ENCODE measurements at places on chromosomes 2 and 18. TPM values are rescaled to one million over a fixed set of nuclear protein-coding genes. Genes with fewer than 3 reads are reported as not detected.

DNA sequence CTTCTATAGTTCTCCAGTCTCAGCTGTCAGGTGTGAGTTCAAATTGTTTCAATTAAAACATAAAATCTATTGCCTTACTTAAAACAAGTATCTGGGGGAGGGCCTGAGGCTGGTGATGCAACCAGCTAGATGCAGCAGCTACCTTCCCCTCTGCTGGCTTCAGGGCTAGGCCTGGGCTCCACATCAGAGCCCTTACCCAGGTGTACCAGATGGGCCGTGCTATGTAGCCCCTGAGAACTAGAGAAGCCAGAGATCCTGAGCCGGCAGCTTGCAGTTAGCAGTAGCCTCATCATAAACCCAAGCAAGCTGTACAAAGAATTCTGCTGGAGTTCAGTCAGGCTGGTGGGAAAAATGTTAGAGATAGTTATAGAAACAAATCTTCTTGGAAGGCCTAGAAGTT is 97.7 kb upstream of the ACAA2 start:
- no peak for DNase-seq

DNA sequence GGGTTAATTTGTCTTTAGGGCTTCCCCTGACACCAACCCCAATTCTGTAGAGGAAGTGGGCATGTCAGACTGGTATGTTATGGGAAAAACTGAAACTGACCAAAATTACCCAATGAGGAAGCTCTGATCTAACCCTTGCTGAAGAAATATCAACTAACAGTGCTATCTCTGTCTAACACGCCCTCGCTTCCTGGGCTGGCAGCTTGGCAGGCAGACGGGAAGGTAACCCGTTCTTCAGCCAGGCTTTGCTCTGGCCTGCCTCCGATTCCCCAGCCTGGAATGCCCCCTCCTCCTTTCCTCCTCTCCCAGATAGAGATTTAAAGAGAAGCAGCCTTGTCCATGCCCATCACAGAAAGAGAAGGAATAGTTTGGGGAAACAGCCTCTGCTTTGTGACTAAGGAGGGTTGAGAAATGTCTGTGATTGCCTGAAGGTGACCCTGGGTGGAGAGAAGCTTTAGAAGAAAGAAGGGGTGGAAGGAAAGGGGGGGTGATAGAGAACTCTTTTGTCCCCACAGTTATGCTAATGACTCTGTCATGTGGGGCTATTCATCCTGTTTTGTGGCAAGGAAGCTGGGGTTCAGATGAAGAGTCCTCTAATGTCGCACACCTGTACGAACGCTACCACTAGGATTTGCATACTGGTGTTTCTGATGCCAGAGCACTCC is 15.4 kb downstream of the HK2 start:
- DNase-seq, result no peak

DNA sequence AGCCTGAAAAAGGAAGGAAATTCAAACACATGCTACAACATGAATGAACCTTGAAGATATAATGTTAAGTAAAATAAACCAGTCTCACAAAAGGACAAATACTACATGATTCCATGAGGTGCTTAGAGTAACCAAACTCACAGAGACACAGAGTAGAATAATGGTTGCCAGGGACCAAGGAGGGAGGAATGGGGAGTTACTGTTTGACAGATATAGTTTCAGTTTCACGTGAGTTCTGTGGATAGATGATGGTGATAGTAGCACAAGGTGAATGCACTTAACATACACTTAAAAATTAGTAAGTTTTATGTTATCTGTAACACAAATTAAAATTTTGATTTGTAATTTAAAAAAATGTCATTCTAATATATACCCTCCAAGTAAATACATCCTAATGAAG is 106.9 kb upstream of the ACVR1C start:
- no peak for DNase-seq

DNA sequence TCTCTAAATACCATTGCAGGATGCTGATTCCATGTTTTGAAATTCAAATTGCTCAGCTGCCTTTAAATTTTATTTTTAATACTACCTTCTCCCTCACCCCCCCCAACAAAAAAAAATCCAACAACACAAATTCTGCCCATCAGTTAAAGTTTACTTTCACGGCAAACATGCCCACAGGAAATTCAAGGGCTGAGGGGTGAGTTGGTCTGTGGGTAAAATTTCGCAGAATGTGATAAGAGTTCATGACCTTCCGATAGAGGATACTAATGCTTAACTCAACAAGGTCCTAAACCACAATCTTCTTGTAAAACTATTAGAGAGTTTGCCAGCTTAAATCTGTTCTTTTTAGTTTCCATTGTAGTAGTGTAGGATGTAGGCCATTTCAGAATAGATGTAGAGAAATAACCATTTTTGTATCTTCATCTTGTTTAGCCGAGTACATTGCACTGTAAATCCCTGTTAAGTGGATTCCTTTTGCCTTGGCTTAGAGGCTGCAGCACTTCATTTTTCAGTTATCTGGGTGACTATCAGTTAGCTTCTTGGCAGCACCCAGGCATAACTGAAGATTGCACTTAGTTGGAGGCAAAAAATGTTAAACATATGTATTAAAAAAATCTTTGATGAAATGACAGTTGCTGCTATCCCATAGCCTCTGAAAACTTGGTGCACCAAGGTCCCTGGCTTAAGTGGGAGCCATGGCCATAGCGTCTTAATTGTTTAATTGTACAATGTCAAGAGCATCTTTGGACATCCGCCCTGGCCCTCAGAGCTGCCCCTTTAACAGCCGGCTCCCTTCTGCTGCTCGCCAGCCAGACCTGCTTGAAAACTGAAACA is 232.3 kb downstream of the HAUS1 start:
- DNase-seq, result no peak

DNA sequence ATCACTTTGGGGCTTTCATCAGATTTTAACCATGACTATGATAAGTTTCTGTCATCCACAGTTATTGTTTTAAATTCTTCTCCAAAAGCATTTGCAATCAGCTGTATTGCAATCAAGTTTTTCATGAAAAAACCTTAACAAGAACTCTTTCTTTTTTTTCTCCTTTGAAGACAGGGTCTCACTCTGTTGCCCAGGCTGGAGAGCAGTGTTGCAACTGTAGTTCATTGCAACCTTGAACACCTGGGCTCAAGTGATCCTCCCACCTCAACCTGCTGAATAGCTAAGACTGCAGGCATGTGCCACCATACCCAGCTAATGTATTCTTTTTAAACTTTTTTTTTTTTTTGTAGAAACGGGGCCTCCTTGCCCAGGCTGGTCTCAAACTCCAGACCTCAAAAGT is 45.5 kb upstream of the C2orf66 start:
- DNase-seq, result no peak

CCDC141 gene
- total RNA-seq, result 0.51 TPM

DNA sequence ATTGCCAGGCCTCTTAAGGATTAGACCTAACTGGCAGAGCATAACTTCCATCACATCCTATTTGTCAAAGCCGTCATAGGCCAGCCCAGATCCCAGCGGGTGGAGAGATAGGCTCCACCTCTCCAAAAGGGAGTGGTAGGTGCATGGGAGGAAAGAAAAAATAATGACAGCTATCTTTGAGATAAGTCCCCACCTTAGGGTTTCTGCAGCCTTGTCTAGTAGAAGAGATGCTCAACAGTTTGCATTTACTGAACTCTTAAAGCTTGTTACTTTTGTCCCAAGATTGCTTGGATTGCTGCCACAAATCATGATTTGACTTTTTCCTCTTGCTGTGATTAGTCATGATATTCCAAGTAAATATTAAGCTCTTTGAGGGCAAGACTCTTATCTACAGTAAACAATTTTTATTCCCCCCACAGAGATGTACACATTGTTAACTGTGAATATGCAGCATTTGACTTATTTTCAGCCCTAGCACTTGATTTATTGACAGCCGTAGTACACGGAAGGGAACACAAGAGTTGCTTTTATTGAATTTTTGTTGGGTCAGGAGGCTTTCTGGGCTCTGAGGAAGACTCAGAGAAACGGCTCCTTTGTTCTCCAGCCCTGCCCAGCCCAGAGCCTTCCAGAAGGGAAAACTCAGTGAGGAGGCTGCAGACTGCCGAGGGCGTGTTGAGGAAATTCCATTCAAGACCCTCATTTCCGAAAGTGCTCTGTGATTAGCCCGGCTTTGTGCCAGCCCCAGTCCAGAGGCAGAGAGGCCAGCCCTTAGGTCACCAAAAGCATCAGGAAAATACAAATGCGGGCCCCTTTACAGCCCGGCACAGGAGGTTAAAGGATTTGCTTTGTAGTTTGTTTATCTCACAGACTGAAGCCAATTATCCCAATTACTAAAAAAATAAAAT is 75.5 kb upstream of the ZNF532 start:
- DNase-seq, result no peak

SCYGR4 gene
- not detected for total RNA-seq

EFHD1 gene
- 0.71 TPM for total RNA-seq

GRCh38 chr2:103961862-103962261 is 892.1 kb upstream of the POU3F3 start:
- DNase-seq, result no peak

MAPRE3 gene
- 49.2 TPM for total RNA-seq

DNA sequence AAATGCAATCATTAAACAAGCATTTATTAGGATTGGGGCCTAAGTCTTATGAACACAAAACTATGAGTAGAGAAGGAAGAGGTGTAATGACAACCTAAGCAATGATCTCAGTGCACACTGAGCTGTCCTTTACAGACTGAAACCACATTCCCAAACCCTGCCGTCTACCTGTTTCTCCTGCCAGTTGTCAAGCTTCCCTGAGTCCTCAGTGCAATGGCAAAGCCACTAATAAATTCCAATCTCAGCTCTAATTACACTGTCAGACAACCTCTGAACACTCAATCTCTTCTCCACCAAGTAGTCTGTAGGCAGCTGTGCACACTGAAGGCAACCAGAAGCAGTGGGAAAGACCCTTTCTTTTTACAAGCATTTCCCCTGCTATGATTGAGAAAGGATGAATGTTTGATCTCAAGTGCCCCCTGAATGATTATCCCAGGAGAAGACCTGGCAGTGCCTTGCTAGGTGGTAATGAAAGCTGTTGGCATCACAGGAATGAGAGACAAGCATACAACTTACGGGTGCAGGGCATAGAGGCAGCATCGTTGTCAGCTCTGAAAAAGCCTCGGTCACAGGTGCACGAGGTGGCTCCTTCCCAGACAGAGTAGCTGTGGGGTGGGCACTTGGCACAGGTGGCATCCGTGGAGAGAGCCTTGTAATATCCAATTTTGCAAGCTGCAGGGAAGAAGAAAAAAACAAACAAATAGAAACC is 71.4 kb downstream of the EPHA4 start:
- no peak for DNase-seq

DNA sequence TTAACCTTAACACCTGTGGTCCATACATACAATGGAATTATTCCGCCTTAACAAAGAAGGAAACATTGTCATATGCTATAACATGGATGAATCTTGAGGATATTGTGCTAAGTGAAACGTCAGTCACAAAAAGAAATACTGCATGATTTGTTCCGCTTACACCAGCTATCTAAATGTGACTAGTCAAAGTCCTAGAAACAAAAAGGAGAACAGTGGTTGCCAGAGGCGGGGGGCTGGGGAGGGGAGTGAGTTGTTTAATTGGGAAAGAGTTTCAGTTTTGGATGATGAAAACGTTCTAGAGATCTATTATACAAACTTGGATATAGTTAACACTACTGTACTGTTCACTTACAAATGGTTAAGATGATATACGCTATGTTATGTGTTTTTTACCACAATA is 72.0 kb downstream of the SPRED2 start:
- DNase-seq, result no peak

TGIF1 gene
- 17.1 TPM for total RNA-seq

DNA sequence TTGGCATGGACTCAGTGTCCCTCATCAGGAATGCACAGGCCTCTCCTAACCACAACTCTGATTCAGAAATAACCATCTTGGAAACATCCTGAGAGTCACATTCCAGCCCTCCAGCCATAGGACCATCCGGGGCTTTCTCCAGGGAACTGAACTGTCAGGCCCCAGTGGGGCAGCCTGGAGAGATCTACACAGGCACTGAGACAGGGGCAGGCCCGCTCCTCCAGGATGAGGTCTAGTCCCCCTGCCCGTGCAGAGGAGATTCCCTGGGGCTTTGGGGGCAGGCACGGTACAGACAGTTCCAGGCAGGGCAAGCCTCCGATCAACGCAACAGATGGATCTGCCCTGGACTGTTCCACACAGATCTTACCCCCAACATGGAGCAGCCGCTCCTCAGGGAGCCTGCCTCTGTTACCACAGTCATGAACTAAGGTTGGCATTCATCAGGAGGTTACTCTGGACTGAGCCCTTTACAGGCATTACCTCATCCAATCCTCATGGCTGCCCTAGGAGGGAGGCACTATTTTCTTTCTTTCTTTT is 12.0 kb downstream of the KCNK3 start:
- DNase-seq, result no peak

DNA sequence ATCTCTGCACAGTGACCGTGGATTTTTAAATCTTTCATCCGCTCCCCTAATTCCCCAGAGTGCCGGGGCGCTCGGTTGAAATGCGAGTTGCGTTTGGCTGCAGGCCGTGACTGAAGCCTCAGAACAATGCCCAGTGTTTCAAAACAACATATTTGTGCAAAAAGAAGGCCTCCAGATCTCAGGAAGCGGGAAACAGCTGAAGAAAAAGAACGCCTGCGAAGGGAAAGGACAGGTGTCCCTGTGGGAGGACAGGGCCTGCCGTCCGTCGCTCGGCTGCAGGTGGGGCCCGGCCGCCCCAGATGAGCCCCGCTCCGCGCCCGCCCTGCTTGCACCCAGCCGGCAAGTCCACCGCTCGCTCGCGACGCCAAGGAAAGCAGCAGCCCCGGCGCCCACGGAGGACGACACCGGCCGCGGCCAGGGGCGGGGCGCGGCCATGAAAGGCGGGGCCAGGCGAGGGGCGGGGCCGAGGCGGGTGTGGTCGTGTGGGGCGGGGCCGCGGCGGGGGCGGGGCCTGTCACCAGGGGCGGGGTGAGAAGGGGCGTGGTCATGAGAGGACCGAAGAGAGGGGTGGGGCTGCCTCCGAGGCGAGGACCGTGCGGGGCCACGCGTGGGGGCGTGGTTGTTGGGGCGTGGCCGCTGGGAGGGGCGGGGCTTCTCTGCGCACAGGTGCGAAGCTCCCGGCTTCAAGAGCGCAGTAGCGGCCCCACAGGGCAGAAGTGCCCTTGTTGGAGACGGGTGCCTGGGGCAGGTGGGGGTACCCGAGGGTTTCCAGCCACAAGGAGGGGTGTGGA is 17.6 kb upstream of the BOK start:
- peak; percentile 67 for DNase-seq

DNA sequence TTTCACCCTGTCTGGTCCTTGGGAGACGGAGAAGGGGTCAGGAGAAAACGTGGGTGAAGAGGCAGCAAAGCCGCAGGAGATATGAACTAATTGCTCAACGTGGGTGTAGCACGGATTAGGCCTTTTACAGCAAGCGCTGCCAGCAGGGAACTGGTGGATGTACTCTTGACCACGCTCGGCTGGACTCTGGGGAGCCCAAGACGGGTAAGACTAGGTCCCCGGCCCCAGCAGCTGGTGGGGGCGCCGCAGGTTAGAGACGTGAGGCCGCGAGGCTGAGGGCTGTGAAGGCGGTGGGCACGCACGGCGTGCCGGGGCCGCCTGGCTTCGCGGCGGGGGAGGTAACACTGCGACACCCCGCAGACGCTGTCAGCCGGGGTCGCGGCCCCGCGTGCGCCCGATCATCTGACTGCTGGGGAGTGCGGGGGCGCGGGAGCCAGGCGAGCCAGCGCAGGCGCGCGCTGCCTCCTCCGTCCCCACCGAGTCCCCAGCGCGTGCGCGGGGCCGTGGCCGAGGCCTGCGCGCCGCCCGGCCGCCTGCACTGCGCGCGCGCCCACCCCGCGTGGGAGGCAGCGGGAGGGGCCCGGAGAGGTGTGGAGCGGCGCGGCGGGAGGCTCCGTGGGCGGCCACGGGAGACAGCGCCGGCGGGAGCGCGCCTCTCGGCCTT is at the start of gene CLIP4:
TSS of gene CLIP4 (plus strand) at position 470 of the 664 bp plus-strand sequence. CDS start 5,974 bp downstream, outside the sequence.
- peak; percentile 53 for DNase-seq

- no peak for DNase-seq
Observed at GRCh38 chr2:129462349-129462748, 517.1 kb upstream of the RAB6C start.

- no peak for DNase-seq
Observed at GRCh38 chr2:184504252-184504651, 94.1 kb upstream of the ZNF804A start.

Data from glutamatergic neuron (in vitro differentiated cells).